ENCODE measurements at places on chromosomes 5 and 9.

GRCh38 chr5:145510324-145510723, 324.8 kb downstream of the PRELID2 start:
- DNase-seq: peak; percentile 41

- DNase-seq: no peak
Measured at GRCh38 chr9:121353241-121354061, 16.6 kb downstream of the STOM start.

GRCh38 chr9:90722071-90722470, 79.4 kb upstream of the DIRAS2 start:
- no peak for DNase-seq

- DNase-seq: no peak
Measured at GRCh38 chr9:71544464-71544863, 223.8 kb downstream of the CEMIP2 start.

- no peak for DNase-seq
Measured at GRCh38 chr5:152995214-152995725, 495.2 kb upstream of the GRIA1 start.

GRCh38 chr9:81902626-81903025, 25.6 kb upstream of the SPATA31D4 start:
- no peak for DNase-seq
